ENCODE measurements at places on chromosomes 16 and 17. TPM values are rescaled to one million over a fixed set of nuclear protein-coding genes. Genes with fewer than 3 reads are reported as not detected.

The CRHR1 gene
- total RNA-seq, result 7.5 TPM

The CIBAR2 gene
- not detected for total RNA-seq

The GIT1 gene
- 35.7 TPM for total RNA-seq

The ARL6IP1 gene
- total RNA-seq, result 320 TPM

The DBNDD1 gene
- 12.6 TPM for total RNA-seq

The LUC7L3 gene
- 133 TPM for total RNA-seq

The TP53TG3D gene
- not detected for total RNA-seq

The MYH1 gene
- total RNA-seq, result 0.18 TPM

The CCDC200 gene
- not detected for total RNA-seq

The CLDN9 gene
- total RNA-seq, result not detected

The CLEC16A gene
- total RNA-seq, result 28.8 TPM

The SPATA32 gene
- total RNA-seq, result not detected

The ITGAD gene
- total RNA-seq, result not detected

The COG4 gene
- 37.2 TPM for total RNA-seq

The SOCS1 gene
- total RNA-seq, result 3.2 TPM

The ASIC2 gene
- 21.1 TPM for total RNA-seq

The MAPT gene
- total RNA-seq, result 90.3 TPM

The NXPH3 gene
- 4.6 TPM for total RNA-seq

The IL17C gene
- not detected for total RNA-seq

The CBX8 gene
- 7.4 TPM for total RNA-seq

The NPIPB8 gene
- total RNA-seq, result 1.2 TPM

The NPTX1 gene
- 17.9 TPM for total RNA-seq

The TNFRSF13B gene
- not detected for total RNA-seq

The TBX2 gene
- 1.3 TPM for total RNA-seq

The CASKIN2 gene
- total RNA-seq, result 7.3 TPM

The IL4R gene
- 3.6 TPM for total RNA-seq

The TBC1D26 gene
- 0.54 TPM for total RNA-seq

The TNP2 gene
- total RNA-seq, result not detected

The GPR142 gene
- not detected for total RNA-seq

The RPS15A gene
- 699 TPM for total RNA-seq

The MPG gene
- total RNA-seq, result 27.5 TPM

The CCL4L2 gene
- total RNA-seq, result 7.0 TPM

The CLEC18A gene
- 9.3 TPM for total RNA-seq

The SDK2 gene
- total RNA-seq, result 5.4 TPM

The SLC12A3 gene
- not detected for total RNA-seq

The PRSS53 gene
- 5.0 TPM for total RNA-seq

The KRT28 gene
- total RNA-seq, result not detected

The DPEP3 gene
- total RNA-seq, result not detected

The LRRC37A gene
- 3.4 TPM for total RNA-seq

The PLD6 gene
- total RNA-seq, result 6.8 TPM

The PIGL gene
- 38.4 TPM for total RNA-seq
